WTC11 (cell line): ENCODE measurements at places on chromosomes 4 and X. TPM values are rescaled to one million over a fixed set of nuclear protein-coding genes. Genes with fewer than 3 reads are reported as not detected.

GRCh38 chr4:144591401-144591800 lies 54.6 kb upstream of the HHIP start:
- no peak for DNase-seq

DNA sequence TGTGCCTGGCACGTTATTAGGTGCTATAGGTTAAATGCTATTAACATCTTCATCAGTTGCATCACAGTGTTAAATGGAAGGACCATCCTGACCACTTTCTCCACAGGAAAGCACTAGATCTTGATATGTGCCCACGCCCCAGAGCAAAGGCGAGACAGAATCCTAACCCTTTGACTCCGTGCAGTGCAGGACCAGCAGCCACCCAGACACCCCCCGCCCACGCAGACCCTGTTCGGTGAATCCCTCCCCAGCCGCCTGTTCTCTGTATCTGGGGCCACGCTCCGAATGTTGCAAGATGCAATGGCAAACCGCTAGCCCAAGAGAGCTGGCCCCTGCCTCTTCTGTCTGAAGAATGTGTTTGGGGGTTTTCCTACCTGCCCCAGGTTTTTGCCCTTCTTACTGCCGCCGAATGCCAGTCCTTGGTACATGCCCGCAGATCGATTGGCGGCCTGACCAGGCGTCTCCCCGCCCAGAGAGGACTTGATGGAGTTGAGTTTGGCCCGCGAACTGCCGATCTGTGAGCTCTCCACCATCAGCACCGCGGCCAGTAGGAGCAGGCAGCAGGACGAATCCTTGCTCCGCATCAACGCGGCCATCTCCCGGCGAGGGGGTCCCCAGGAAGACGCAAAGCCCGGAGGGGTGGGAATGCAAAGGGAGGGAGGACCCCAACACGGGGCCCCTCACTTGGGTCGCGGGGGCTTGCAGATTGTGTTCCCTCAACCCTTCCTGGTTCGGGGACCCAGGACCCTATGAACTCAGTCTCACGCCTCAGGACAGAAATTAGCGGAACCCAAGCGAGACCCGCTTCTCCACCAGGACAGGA lies 906 bp downstream of the DKK2 start:
- peak; percentile 49 for DNase-seq

Gene RPA4
- 0.17 to 0.23 TPM in 2 of 3 replicates, not detected in the other for total RNA-seq

- DNase-seq = no peak
Observed at GRCh38 chr4:169993531-169993930, 32.7 kb downstream of the MFAP3L start.

Gene NOP14
- 33.9 to 39.1 TPM (median 35.7 TPM) in 3 replicates for total RNA-seq

DNA sequence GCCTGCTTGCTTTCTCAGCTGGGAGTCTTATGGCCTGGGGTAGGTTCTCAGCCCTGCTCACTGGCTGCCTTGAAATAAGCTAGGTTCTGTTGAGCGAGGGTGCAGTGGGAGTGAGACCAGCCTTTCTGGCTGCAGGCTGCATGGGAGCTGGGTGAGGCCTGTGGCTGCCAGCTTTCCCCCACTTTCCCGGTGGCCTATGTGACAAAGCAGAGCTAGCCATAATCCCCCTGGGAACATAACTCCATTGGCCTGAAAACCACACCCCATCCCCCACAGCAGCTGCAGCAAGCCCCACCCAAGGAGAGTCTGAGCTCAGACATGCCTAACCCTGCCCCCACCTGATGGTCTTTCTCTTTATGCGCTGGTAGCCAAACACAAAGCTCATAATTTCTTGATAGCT lies 118.9 kb downstream of the KLHL4 start:
- DNase-seq = no peak

GRCh38 chrX:153411255-153411987 lies at the start of gene ZFP92:
ZFP92 (plus strand) TSS chrX:153411472; CDS start chrX:153418323, 6,851 bp downstream.
- DNase-seq = no peak
